ENCODE measurements at places on chromosomes 7 and 10. TPM values are rescaled to one million over a fixed set of nuclear protein-coding genes. Genes with fewer than 3 reads are reported as not detected.

- DNase-seq = no peak
Measured at GRCh38 chr7:50664461-50664922, 99.3 kb upstream of the DDC start.

GRCh38 chr7:45188736-45189135 lies 31.1 kb downstream of the RAMP3 start:
- no peak for DNase-seq

- DNase-seq = peak; percentile 88
Measured at GRCh38 chr7:157411580-157411979, 74.8 kb downstream of the DNAJB6 start.

EXOSC1 gene
- 84.5 TPM for total RNA-seq

OR9A2 gene
- total RNA-seq = not detected

- no peak for DNase-seq
Measured at GRCh38 chr10:49119746-49120145, 4.4 kb upstream of the VSTM4 start.

ASB4 gene
- not detected for total RNA-seq

- no peak for DNase-seq
Measured at GRCh38 chr7:65800890-65801341, 72.0 kb upstream of the VKORC1L1 start.

GRCh38 chr10:123863721-123864482 lies 27.7 kb downstream of the CPXM2 start:
- DNase-seq = peak; percentile 75

DNA sequence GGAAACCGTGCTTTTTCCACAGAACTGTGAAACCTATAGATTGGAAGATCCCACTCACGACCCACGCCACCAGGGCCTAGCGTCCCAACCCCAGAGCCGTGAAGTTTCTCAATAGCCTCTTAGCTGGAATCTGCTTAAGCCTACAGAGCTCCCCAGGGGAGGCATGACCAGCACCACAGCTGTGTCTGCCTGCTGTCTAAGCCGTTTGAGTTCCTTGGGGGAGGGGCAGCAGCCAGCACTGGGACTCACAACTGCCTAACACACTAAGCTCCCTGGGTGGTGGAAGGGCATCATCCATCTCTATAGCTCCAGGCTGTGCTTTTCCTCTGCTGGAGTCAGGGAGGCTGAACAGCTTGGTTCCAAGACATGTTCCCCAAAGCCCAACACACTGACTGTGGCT lies 26.0 kb upstream of the TMEM140 start:
- no peak for DNase-seq

GRCh38 chr7:114158275-114158674 lies 239.5 kb upstream of the PPP1R3A start:
- no peak for DNase-seq

DNA sequence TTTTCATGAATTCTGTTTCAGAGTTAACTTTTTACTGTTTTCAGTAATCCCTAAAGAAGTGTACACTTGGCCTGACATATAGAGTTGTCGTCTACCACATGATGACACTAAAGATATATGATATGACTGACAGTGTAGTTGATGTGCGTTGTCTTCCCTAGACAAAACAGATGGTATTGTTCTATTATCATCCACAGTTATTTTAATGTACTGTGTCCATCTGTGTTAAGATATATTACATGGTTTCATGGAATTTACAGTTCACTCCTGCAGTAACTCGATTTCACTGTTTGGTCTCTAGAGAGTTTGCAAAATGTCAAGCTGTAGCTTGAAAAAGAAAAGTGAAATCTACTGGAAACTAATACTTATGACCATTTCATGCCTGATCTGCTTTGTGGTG lies 18.1 kb downstream of the FOXP2 start:
- no peak for DNase-seq

DNA sequence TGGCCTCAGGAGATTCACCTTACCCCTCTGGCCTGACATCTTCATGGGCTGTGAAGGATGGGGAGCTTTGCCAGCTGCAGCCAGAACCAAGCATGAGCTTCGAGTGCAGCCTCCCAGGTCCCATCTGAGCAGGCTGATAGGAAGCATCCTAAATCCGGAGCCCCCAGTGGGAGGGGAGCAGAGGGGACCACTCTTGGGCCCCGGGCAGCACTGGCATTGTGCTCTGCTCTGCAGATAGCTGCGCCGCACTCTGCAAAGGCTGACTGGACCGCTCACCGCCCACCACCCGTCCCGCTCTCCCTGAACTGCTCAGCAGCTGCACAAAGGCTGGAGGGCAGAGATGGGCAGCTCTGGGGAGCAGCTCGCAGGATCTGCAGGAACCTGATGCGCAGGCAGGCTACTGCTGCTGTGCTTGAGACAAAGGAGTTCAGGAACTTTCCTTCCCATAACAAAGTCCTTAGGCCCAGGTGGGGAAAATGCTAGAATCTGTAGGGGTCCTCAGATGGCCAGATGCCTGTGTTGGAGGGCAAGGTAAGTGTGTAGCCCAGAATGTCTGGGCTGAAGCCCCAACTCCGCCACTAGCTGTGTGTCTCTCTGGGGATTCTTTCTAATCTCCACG lies 51.8 kb downstream of the ARHGAP22 start:
- peak; percentile 62 for DNase-seq

- no peak for DNase-seq
Measured at GRCh38 chr7:132116369-132116768, 459.9 kb downstream of the PLXNA4 start.

DNA sequence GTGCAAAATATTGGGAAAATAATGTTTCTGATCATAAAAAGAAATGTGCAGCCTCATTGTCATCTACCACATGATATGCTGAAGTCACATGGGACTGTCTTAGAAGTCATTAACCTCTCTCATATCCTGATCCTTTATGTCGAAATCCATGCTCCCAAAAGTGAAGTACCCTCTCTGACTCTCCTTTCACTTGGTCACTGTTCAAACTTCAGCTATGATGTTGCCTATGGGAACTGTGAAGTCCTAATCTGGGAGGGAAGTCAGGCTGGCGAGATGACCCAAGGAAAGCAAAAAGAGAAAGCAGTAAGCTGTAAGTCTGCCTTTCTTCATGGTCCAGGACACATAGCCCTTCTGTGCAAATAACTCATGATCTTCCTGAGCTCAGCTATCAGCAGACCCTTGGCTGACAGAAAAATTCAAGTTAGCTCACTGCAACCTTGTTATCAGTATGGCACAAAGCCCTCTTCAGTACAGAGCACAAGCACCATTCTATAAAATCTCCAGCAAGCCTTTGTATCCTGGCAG lies 29.5 kb downstream of the WASL start:
- no peak for DNase-seq

GRCh38 chr10:26064106-26064505 lies 130.1 kb downstream of the MYO3A start:
- DNase-seq = no peak

STEAP4 gene
- total RNA-seq = under 0.01 TPM

HELLS gene
- 187 TPM for total RNA-seq

DNA sequence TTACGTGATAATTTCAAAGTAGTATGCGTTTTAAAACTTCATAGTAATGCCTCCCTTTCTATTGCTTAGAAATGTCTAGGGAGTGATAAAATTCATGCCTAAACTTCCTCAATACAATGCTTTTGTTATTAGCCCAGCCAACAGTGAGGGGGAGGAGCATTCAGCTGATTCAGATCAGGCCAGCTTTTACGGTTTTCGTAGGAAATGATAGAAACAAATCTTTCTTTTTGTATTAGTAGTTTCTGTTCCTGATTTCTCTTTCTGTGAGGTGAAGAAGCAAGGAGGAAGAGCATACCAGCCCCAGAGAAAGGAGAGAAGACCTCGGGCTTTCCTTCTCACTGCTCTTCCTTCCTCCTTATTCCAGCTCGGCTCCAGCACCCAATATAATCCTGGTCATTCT lies 35.2 kb upstream of the ITPRID1 start:
- no peak for DNase-seq

- DNase-seq = peak; percentile 2
Measured at GRCh38 chr10:66586073-66586472, 339.8 kb upstream of the LRRTM3 start.

Measured in H7 (cell line).